ENCODE measurements at places on chromosomes 11 and 22.

DNA sequence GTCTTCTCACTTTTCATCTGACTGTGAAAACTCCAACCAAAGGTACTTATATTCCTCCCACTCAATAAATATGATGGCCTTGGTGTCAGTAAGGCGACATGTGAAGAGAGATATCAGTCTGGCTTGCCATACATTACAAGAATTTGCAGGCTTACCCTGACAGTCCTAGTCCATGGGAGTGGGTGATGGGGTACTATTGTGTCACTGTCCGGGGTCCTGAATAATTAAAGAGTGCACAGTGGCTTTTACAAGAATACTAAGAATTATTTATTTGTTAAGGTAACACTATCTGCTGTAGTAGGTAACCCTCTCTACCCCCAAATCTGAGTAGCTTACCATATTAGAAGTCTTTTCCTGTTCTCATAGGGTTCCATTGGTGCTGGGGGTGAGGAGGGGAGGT lies 23.1 kb upstream of the IZUMO1R start:
- no peak for DNase-seq

DNA sequence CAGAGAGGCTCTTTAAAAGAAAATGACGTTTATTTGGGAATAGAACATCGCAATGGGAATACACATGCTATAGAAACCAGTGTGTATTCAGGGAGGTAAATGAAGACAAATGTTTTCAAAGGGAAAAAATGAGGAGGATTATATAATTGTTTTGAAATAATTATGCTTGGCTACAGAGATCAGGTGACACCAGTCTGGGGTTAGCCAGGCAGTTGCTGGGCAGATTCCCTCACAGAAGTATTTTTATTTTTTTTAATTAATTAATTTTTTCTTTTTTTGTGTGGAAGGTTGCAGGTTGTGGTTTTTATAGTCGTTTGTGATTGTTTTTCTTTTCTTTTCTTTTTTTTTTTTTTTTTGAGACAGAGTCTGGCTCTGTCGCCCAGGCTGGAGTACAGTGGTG lies 5.6 kb upstream of the STARD10 start:
- no peak for DNase-seq

GRCh38 chr22:16988257-16988656 lies 19.8 kb downstream of the GAB4 start:
- DNase-seq, result no peak

DNA sequence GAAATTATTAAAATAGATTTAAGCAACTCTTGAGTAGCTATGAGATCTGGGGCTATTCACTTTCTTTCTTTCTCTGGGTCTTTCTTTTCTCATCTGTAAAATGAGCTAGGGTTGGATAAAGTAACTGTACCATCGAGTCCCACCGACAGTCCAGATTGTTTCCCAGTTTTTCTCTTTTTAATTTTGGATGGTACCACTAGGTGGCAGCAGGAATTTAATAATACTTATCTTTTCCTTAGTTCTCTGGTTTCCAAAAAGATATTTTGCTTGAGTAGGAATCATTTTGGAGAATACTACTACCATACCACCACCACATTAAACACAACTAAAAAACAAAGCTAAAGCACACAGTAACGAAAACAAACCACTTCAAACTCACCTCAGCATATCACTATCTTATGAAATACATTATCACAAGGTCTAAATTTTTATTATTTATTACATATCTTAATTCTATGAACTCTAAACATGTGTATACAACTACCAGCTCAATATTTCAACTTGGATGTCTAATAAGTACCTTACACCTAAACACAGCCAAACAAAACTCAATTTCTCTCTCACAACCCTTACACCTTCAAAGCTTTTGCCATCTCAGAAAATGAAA lies 584.0 kb downstream of the KCNA4 start:
- no peak for DNase-seq

Measured in RPMI8226 (cell line).